ENCODE measurements at places on chromosomes 4 and X.
A peak's percentile ranks its signal among the peaks of the same experiment; 100 is the strongest.

GRCh38 chr4:29852537-29852936 lies 867.6 kb upstream of the PCDH7 start:
- DNase-seq: no peak

GRCh38 chrX:19130628-19131027 lies 8.4 kb upstream of the ADGRG2 start:
- DNase-seq: no peak

- peak; percentile 10 for DNase-seq
Measured at GRCh38 chr4:1802151-1802715, 9.1 kb downstream of the FGFR3 start.

GRCh38 chr4:121217351-121217750 lies 53.2 kb upstream of the TNIP3 start:
- DNase-seq: peak; percentile 75

DNA sequence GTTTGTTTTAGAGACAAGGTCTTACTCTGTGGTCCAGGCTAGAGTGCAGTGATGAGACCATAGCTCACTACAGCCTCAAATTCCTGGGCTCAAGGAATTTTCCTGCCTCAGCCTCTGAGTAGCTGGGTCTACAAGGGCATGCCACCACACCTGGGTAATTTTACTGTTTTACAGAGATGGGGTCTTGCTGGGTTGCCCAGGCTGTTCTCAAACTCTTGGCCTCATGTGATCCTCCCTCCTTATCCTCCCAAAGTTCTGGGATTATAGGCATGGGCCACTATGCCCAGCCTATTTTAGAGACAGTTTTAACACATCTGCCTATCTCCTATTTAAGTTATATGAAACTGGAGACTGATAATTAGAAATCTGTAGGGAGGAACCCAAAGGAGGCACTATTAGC lies 53.8 kb downstream of the SPRY1 start:
- no peak for DNase-seq

- peak; percentile 73 for DNase-seq
Measured at GRCh38 chr4:98939892-98940298, 11.0 kb upstream of the EIF4E start.

- no peak for DNase-seq
Measured at GRCh38 chrX:130769835-130770234, 133.2 kb downstream of the ENOX2 start.

GRCh38 chr4:48454591-48454990 lies 28.6 kb upstream of the SLC10A4 start:
- no peak for DNase-seq

DNA sequence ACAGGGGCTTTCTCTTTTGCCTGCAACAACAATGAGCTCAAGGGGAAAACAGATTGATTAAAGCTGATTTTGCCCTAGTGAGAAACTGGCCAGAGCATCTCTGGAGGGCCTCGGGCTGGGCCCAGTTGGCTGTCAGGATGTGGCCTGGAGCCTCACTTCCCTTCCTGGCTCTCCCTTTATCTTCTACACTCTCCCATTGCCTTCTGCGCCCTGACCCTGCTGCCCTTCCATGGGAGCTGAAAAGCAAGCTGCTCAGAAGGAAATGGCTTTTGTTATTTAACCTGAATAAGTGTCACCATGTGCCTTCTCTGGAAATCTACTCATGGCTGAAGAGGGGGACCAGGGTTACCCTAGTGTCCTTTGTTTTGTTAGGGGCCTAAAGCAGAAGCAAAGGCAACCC lies 43.8 kb downstream of the NHSL2 start:
- DNase-seq: no peak

DNA sequence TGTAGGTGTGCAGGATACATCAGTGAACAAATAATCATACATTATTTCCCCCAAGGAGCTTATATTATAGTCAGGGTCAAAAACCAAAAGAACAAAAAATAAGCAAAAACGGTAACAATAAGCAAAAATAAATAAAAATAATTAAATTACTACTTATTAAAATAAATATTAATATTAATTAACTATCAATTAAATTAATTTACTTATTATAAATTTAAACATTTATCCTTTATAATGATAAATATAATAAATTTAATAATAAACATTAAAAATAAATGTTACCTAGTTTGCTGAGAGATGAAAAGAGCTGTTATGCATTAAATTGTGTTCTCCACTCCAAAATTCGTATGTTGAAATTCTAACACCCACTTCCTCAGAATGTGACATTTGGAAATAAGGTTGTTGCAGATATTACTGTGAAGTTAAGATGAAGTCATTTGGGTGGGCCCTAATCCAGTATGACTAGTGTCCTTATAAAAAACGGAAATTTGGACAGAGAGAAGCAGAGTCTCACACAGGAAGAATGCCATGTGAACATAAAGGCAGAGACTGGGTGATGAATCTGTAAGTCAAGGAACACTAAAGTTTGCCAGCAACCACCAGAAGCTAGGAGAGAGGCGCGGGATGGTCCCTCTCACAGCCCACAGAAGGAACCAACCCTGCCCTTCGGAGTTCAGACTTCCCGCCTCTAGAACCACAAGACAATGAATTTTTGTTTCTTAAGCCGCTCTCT lies 67.2 kb upstream of the IBSP start:
- peak; percentile 17 for DNase-seq

DNA sequence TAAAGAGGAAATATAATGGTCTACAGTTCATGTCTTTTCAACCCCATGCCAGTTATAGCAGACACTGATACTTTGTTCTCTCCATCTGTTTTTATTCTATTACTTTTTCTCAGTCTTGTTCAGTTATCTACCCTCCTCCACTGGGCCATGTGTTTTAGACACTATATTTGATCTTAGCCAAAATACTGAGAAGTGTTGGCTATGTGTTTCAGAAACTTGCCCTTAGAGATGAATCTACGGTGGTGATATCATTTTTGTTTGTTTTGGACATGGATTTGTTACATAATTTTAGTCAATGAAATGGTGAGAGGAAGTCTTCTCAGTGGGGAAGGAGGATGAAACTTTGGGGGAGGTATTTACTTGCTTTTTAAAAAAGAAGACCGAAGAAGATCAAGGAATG lies 211.5 kb upstream of the DDX53 start:
- no peak for DNase-seq

DNA sequence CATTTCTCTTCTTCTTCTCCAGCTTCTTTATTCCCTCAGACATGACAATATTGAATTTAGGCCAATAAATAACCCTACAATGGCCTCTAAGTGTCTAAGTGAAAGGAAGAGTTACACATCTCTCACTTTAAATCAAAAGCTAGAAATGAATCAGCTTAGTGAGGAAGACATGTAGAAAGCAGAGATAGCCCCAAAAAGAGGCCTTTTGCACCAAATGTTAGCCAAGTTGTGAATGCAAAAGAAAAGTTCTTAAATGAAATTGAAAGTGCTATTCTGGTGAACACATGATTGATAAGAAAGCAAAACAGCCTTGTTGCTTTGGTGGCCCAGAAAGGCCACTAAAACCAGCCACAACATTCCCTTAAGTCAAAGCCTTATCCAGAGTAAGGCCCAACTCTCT lies 146.2 kb upstream of the HHIP start:
- no peak for DNase-seq

- DNase-seq: no peak
Measured at GRCh38 chr4:109945056-109945455, 32.4 kb downstream of the EGF start.

DNA sequence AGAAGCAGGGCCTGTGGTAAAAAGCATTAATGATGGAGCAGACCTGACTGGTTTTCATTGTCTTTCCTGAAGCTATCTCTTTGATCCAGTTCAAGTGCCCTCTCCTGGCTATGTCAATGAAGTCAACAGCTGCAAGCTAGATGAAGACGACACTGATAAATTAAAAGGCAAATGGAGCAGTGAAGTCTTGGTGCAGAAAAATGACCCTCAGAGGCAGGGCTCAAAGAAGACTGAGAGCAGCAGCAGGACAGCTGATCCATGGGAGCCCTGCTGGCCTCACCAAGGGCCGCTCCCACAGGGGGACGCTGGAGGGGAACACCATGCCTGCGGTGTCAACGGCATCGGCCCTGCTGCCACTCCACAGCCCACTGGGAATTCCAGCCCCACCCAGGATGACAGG lies 96.2 kb downstream of the RELL1 start:
- no peak for DNase-seq

DNA sequence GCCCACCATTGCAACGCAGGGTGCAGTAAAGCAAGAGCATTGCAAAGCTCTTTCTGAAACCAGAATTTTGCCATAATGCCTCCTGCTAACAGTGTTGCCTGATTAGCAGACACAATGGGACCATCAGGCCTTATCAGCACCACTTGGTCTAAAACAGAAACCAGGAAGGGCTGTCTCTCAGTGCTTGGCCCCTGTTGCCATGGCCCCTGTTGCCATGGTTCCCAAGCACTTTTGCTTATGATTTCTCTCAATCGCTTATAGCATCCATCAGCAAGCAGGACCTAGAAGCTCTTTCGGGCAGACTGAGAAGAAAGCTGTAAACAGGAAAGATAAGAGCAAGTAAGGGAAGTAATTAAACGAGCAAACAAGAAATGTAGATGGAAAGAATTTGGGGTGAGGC lies 36.8 kb downstream of the RTL5 start:
- DNase-seq: no peak

DNA sequence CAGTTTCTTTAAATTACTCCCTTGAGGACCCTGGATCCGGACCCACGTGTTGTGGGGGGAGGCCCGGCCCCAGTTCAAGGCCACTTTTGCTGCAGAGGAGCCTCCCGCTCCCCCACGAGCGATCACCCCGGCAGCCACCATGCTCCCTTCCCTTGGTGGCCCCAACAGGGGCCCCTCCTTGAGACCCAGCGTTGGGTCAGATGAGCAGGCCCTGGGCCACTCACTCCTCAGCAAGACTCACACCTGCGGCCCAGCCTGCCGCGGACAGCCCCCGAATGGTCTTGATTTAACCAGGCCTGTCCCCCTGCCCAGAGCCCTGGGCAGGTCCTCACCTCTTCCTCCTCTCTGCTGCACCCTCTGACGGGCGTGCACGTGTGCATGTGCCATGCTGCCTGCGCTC lies 4.3 kb downstream of the CPLX1 start:
- no peak for DNase-seq

DNA sequence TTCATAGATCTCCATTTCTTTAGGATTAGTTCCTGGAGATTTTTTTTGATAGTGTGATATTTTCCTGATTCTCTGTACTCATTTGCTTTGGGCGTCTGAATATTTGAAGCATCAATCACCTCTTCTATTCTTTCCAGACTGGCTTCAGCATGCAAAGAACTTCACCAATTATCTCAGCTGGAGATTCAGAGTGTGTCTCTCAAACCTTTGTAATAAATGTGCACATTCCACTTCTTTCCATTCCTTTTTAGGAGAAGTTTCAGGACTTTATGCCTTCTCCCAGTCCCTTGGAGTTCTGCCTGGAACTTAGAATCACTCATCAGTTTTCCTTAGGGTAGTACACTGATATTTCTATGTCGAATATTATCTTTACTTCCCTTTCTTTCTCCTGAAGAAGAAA lies 334.8 kb downstream of the TEX13C start:
- peak; percentile 65 for DNase-seq

DNA sequence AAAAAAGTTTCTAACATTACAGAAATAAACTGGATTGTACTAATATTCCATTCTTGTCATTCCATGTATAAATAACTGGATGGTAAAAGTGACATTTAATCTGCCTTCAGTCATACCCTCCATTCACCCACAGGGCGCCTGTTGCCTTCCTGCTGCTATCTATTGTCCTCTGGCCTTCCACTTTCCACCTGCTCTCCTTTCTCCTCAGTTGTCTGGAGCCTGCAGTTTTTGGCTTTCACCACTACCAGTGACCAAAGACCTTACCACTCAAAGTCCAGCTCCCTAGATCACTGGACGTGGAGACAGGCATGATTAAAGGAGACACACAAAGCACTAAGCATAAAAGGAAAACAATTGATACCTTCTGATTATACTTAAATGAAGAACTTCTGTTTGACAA lies 46.2 kb upstream of the NHS start:
- DNase-seq: no peak

- no peak for DNase-seq
Measured at GRCh38 chr4:12487000-12487399, 997.1 kb downstream of the RAB28 start.

GRCh38 chr4:114161809-114162208 lies 182.4 kb upstream of the ARSJ start:
- DNase-seq: no peak

DNA sequence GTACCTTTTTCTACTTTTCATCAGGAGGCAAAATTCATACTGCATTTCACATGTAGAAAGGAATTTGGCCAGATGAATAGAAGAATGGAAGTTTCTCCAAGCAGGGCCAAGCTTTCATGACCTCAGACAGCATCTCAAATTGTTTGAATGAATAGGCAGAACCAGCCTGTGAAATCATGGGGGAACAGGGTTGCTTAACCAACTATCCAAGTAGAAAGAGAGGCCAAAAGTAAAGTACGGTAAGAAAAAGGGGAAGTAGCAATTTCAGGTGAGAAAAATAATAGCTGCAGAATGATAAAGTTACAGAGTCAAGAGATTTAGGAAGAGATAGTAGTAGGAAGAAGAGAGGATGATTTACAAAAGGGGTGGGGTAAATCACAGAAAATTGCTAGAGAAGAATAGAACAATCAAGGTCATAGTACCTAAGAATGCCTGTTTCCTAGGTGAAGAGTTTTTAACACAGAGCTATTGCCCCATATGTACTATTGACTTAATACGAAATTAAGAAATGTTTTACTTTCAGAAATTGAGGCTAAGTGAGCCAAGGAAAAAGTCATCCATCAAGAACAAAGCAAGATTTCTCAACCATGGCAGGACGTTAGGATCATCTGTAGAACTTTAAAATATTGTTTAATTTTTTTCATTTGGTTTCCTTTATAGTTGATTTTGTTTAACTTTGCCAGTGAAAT lies 177.1 kb upstream of the TET2 start:
- no peak for DNase-seq

Data from fibroblast of skin of right biceps (primary cell).